ENCODE measurements at places on chromosomes 1 and 21.

GRCh38 chr1:11851180-11851579, 3.6 kb upstream of the NPPA start:
- no peak for DNase-seq

- peak; percentile 3 for DNase-seq
Observed at GRCh38 chr21:36825658-36826057, 126.7 kb downstream of the SIM2 start.

DNA sequence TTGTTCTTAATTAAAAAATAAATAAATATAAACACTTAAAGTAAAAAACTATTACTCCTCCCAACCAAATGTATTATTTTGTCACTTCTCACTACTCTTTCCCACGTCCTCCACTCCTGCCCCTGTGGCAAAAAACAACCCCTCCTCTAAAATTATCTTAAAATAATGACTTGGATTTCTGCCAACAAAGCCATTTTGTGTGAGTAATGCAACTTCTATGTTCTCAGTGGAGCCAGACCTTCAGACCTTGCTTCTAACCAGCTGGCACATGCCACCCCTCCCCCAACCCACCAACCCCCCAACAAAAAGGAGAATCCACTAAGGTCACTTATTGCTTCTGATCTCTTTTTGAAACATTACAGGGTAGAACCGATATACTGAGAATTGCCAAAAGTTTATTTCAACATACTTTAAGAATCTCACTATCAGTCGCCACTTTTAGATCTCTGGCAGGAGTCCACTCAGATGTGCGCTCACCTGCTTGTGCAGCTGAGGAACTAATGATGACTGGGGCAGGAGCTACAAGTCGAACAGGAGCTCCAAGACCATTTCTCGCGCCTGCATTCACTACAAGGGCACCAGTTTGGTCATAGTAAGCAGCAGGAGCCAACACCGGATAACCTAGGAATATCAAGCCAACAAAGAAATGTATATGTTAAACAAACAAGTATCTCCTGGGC, 58.3 kb upstream of the SDC3 start:
- peak; percentile 95 for DNase-seq

GRCh38 chr1:46152016-46152415, 19.6 kb upstream of the PIK3R3 start:
- no peak for DNase-seq

DNA sequence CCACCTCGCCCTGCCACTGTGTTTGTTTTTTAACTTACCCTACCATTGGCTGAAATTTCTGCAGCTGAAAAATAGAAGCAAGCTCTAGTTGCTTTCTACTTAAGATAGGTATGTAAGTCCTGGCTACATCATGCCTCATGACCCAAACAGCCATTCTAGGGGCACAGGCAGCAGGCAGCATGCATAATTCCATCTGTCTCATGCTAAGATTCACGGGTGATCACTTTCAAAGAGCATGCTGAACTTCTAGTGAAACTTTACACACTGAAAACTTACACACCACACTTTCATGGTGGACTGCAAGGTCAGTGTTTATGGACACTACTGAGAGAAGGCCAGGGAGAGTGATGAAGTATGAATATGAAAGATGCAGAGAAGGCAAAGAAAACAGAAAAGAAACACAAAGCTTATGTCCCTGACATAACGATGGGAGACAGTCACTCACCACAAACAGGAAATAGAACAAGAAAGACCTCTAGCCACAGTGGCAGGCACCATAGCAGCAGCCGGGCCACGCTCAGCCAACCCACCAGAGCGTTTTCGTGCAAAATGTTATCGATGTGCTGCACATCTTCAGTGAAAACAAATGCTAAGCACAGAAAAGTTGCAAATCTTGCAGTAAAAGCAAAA, 102.3 kb upstream of the TIAM1 start:
- no peak for DNase-seq

DNA sequence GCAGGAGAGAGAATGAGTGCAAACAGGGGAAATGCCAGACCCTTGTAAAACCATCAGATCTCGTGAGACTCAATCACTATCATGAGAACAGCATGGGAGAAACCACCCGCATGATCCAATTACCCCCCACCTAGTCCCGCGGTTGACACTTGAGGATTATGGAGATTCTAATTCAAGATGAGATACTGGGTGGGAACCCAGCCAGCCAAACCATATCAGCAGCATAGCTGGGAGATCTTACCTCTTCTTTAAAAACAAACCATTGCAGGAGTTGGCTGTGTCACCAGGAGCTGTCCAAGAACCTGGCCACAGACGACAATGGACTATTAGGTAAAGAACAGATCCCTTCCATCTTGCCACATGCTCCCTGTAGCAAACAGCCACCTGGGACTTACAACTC, 422.7 kb downstream of the MATN1 start:
- DNase-seq = no peak

GRCh38 chr1:210061992-210062391, 124.0 kb downstream of the SYT14 start:
- peak; percentile 14 for DNase-seq
